Left renal cortex interstitium (tissue), 4 donors: ENCODE measurements at places on chromosomes 4 and X. TPM values are rescaled to one million over a fixed set of nuclear protein-coding genes. Genes with fewer than 3 reads are reported as not detected.

- DNase-seq, result peak; percentile 9
Measured at GRCh38 chr4:42965326-42965725, 72.8 kb downstream of the GRXCR1 start.

GRCh38 chrX:35244796-35245508, 302.4 kb downstream of the FAM47B start:
- no peak for DNase-seq

DNA sequence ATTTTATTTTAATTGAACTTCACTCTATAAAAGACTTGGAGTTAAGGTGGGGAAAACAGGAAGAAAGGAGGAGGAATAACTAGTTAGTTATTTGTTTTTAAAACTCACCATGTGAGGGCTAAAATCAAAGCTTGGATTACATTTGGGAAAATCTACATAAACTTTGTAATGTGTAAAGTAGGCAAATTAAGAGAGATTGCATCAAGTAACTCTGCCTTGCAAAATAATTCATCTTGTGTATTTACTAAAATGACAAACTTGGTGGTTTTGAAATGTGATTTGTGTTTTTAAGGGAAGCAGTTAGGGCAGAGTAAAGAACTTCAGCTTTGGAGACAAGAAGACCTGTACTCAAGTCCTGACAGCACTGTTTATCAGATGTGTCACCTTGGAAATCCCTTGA, 43.3 kb upstream of the RASSF6 start:
- no peak for DNase-seq

DNA sequence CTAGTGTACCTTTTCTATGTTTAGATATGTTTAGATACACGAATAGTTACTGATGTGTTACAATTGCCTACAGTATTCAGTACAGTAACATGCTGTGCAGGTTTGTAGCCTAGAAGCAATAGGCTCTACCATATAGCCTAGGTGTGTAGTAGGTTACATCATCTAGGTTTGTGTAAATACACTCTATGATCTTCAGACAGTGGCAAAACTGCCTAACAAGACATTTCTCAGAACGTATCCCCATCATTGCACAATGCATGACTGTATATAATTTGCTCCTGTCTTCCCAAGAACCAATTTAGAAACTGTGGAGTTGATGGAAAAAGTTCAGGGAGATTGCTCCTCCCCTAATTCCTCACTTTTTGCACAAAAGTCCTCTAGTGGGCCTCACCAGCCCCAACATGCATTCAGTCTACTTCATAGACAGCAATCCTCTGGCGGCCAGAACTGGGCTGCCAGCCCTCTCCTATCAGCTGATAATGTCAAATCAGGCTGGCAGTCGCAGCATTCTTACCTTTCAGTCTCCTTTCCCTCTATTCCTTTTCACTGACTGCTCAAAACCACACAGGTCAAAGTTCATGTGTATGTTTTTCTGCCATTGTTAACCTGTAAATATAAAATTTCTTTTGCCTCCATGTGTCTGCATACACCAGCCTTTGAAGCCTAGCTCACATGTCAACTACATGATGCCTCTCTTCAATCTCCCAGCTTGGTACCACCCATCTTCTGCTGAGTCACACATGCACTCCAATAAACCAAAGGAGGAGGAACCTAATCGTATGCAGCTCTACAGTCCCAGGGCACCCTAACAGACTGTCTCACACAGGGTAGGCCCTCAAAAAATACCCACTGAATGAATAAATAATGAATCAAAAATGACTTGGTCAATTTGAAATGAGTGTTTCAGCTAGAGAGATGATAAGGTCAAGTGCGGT, 32.0 kb downstream of the BCLAF3 start:
- DNase-seq, result no peak

- no peak for DNase-seq
Measured at GRCh38 chr4:26584725-26585124, 841 bp downstream of the TBC1D19 start.

Gene EMCN
- 178 TPM for polyA plus RNA-seq

- no peak for DNase-seq
Measured at GRCh38 chr4:67820903-67821302, 62.9 kb downstream of the TMPRSS11D start.

- DNase-seq, result no peak
Measured at GRCh38 chr4:52711272-52711671, 40.0 kb downstream of the ERVMER34-1 start.

- DNase-seq, result no peak
Measured at GRCh38 chr4:105469736-105470135, 4.1 kb downstream of the PPA2 start.

DNA sequence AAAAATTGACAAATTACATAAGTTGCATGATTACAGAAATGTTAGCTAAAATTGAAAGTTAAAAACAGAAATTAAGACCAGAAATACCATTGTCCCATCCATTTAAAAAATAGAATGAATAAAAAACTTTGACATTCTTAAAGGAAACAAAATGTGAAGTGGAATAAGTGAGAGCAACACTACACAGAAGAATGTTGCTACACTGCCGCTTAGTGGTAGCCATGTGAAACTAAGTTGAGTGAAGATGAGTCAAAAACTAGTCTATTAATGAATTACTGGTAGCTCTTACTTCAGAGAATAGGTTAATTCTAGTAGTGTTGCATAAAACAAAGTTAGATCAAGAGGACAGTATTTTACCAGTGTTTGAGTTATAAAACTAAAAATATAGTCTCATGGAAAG, 571.0 kb upstream of the KLHL4 start:
- peak; percentile 0 for DNase-seq

- no peak for DNase-seq
Measured at GRCh38 chr4:154329268-154329868, 162.2 kb downstream of the DCHS2 start.

Gene SYN1
- 6.5 TPM for polyA plus RNA-seq

DNA sequence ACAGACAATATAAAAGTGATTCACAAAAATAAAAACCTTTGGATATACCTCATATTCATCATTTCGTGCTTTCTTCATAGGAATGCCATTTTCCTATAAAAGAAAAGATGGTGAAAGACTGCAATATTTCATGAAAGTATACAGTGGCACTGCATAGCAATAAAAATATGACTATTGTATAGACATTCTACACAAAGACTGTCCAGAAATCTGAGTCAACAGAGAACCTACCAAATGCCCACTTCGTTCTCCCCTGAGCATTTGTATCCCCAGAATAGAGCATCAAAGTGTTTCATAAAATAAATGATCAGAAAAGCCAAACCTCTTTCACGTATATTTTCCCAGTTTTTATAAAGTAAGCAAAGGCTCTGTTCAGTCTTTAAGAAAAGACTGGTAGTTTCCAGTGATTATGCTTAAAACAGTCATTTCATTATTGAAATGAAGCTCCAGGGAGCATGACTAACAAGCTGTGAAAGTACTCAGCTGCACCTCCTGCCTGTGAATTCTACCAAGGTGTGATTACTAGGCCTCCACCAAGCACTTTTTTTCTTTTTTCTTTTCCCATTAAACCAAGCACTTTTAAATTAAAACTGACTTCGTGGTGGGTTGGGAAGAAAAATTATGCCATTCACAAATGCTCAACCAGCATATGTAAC, 20.2 kb downstream of the PPA2 start:
- no peak for DNase-seq

DNA sequence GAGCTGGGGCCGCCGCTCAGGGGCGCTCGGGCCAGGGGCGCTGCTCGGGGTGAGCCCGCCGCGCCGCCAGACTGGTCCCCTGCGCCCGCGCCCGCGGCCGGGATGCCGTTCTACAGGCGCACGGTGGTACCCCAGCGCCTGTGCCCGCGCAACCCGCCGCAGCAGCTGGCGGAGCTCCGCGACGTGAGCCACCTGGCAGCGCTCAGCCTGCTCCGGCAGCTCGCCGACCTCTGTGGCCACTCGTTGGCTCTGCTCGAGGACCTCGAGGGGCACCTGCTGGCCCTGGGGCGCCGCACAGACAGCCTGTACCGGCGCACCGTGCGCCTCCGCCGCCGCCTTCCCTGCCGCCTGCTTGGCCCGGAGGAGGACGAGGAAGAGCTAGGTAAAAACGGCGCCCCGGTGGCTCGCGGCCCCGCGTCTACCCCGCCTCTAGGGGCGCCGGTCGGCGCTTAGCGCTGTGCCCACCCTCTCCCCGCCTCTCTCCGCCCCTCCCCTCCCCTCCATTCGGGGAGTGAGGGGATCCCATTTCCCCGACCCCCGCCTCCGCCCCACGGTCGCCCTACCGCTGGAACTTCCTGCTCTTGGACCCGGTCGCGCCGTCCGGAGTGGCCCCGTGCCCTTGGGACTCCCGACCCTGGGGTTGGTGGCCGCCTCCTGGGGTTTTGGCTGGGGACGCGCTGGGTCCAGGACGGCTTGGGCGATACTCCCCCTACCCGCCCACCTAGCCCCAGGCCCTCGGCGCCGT, 513 bp downstream of the NHSL2 start:
- no peak for DNase-seq

Gene ZNF280C
- polyA plus RNA-seq, result 9.0 TPM

- no peak for DNase-seq
Measured at GRCh38 chr4:70443329-70443728, 28.7 kb upstream of the MUC7 start.

DNA sequence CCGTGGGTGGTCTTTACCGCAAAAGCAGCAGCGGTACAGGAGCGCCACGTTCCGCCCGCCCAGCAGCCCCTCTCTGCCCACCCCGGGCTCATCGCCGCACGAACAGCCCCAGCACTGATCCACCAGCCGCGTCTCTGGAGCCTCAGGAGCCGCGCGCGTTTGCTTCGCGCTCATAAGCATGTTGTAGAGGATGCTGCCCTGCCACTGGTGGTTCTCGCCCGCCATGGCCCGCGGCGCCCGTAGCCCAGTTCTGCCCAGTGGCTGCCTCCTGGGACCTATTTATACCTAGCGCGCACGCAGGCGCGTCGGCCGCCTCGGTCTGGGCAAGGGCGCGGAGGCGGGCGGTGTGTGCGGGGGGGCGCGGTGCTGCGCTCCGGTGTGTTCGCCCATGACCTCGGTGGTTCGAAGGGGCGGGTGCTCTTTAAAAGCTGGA, at the start of gene NR0B1:
TSS of gene NR0B1 (minus strand) at position 252 of the 433 bp plus-strand sequence. CDS start at position 225, 27 bp downstream.
- no peak for DNase-seq

DNA sequence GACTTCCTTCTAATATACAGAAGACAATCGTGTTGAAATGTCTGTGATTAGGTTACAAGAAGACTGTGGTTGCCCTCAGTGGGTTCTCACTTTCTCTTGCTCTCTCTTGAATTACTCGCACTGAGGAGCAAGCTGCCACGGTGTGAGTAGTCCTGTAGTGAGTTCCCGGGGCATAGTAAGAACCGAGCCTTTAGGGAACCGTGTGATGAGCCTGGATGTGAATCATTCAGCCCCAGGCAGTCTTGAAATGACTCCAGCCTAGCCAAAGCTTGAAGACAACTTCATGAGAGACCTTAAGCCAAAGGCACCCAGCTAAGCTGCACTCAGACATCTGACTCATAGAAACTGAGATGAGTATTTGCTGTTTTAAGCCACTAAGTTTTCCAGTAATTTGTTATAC, 292.7 kb downstream of the SPOCK3 start:
- no peak for DNase-seq

GRCh38 chr4:4554234-4554633, 12.4 kb upstream of the STX18 start:
- no peak for DNase-seq

- no peak for DNase-seq
Measured at GRCh38 chr4:141390571-141390970, 169.9 kb downstream of the ZNF330 start.

GRCh38 chrX:19666950-19667349, 151.6 kb upstream of the MAP3K15 start:
- DNase-seq, result no peak

GRCh38 chr4:110190249-110190648, 8.2 kb downstream of the ELOVL6 start:
- no peak for DNase-seq

DNA sequence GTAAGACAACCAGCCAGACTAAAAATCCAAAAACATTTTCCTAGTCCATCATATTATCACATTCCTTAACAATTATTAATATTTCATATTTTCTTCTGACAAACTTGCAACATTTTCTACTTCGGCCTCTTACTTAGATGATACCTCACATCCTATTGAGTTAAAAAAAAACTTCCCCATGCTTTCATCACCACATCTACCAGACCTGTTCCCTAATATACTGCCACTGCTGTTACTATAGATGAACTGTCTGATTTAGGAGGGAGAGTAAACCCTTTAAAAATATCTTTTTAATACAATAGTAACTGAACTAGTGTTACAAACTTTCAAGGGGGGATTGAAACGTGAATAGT, 1.5 kb downstream of the FAM200B start:
- DNase-seq, result no peak

GRCh38 chr4:108346818-108347210, 178.1 kb upstream of the LEF1 start:
- DNase-seq, result no peak

DNA sequence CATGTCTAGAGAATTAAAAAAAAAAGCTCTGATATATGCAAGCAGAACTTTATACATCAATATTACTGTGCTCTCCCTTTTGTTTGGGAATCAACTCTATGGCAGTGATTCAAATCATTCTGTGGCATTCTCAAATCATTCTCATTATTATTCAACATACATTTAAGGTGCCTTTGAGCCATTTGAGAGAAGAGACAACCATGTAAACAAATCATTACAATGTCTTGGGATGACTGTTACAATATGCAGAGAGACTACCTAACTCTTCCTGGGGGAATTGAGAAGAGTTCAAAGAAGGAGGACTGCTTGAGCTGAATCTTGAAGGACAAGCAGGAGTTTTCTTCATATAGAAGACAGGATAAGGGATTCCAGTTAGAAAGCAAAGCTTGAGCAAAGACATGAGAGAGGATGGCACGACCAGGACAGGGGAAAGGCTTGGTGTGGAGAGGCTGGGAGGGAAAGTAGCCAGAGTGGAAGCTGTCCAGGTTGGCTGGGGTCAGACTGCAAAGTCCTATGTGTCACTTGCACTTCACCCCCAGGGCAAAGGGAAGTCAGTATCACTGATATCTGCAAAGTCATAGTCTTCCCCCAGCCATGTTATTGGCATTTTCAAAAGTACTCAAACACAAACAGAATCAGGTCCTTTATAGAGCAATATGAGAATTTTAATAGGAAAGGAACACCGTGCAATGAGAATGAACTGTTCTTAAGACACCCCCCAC, 9.0 kb downstream of the SEC24D start:
- no peak for DNase-seq

GRCh38 chr4:140904904-140905303, 148.7 kb upstream of the TBC1D9 start:
- DNase-seq, result no peak

Gene ANXA10
- polyA plus RNA-seq, result 0.25 TPM

- DNase-seq, result no peak
Measured at GRCh38 chrX:152020888-152021287, 46.4 kb upstream of the GABRE start.

GRCh38 chr4:2943364-2944090, 19.7 kb downstream of the NOP14 start:
- DNase-seq, result no peak

DNA sequence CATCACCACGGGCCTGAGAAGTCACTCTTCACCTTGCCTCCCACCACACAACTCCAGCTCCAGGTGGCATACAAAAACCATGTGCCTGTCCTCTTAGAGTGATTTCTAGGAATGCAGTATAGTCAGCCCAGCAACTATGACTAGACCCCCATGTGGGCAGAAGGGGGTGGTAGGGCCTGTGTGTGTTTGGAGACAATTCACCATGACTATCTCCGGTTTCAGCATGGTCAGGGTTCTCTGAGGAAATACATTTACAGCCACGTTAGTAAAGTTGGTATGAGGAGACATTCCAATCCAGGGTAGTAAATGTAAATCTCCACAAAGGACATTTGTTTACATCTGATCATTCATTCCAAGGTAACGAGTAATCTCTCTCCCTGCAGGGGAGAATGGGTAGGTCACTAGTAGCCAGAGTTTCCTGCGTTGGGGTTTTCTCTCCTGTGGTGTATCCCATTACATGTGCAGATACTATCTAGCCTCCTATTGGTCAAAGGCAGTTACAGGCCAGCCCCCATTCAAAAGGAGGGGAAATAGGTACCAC, 4.2 kb upstream of the MTMR1 start:
- DNase-seq, result no peak

Gene PDE5A
- polyA plus RNA-seq, result 43.2 TPM
